ENCODE measurements at places on chromosomes 7 and 10.
A peak's percentile ranks its signal among the peaks of the same experiment; 100 is the strongest.

DNA sequence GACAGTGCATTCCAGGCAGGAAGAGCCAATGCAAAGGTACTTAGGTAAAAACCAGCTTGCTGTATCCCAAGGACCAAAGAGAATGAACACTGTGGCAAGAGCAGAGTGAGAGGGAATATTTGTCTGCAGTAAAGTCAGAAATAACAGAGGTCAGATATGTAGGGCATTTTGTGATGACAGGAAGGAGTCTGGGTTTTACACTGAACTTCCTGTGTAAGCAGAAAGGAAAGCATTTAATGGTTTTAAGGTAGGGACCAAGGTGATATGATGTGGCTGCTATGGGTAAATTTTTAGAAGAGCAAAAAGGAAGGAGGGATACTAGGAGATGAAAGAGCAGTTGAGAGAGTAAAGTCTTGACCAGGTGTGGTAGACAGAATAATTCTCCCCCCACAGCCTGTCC lies 10.1 kb downstream of the ABCB1 start:
- DNase-seq: no peak

DNA sequence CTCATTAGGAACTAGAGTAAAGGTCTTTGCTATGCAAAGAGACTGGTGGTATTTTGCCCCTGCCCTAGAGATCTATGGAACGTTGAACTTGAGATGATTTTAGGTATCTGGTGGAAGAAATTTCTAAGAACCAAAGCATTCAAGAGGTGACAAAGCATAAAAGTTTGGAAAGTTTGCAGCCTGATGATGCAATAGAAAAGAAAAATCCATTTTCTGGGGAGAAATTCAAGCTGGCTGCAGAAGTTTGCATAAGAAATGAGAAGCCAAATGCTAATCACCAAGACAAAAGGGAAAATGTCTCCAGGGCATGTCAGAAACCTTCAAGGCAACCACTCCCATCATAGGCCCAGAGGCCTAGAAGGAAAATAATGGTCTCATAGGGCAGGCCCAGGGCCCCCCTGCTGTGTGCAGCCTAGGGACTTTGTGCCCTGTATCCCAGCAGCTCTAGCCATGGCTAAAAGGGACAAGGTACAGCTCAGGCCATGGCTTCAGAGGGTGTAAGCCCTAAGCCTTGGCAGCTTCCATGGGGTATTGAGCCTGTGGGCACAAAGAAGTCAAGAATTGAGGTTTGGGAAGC lies 16.5 kb downstream of the TFPI2 start:
- no peak for DNase-seq

DNA sequence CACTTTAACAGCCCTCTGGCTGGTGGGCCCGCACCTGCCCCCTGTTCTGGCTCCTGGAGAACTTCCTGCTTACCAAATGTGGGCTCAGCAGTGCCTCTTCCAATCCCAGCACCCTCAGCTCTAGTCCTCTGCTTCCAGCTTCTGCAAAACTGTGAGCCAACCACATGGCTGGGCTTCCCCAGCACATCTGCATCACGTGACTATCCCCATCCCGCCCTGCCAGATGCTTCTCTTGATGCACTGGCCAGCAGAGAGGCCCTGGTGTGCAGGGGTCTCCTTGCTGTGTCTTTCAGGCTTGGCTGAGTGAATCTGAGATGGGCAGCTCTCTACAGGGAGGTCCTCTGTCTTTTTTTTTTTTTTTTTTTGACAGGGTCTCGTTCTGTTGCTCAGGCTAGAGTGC lies 43.8 kb upstream of the DMBT1 start:
- no peak for DNase-seq

- no peak for DNase-seq
These were observed 8.6 kb upstream of the WBP1L start for GRCh38 chr10:102735065-102735562.

DNA sequence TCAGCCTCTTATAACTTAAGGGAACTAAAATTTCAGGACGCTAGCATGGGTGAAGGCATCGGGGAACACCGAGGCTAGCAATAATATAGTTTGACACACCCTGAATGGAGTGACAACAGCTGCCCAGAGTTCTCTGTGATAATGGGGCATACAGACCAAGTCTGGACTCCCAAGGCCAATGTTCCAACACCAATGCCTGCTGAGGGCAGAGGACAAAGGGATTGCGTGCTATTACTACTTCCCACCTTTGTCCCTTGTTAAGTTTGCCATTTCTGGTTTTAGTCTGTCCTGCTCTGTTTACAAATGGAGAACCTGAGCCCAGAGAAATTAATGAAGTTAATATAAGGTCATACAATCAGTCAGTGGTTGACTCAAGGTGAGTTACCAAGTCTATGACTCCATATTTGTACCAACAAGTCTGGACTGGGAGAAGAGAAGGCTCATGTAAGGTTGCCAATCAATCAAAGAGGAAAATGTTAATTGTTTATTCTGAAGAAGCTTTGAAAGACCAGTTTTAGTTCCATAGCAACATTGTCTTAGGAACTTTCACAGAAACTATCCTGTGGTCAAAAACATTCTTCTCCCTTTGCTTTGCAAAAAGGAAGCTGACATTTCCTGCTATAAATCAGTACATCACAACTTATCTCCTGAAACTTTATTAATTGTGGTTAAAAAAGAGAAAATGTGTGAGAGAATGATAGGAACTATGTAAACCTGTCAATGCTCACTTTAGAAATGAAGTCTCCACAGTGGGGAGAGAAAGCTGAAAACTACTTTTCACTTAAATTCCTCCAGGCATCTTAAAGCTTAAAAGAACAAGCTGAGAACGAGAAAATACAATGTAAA lies 74.5 kb downstream of the CCDC6 start:
- no peak for DNase-seq

GRCh38 chr10:122564980-122565379 lies 4.4 kb downstream of the DMBT1 start:
- no peak for DNase-seq

DNA sequence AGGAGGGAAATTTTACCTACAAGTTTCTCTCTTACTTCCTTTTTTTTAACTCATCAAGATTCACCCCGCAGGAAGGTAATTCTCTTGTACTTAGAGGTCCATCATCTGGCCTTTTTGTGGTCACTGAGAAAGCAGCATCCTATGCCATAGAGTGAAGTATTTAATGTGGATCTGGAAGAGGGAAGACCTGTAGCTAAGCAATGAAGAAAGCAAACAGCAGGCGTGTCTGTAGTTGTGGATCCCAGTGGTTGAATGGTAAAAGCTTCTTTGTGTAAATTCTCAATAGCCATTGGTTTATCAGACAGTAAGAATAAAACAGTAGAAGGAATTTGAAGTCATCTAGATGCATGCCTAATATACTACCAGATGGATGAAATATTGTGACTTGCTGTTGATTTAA lies 196.4 kb downstream of the ANKRD7 start:
- no peak for DNase-seq

- peak; percentile 50 for DNase-seq
These were observed 4.2 kb downstream of the SMARCD3 start for GRCh38 chr7:151244196-151244840.

GRCh38 chr10:127804696-127805095 lies 67.7 kb downstream of the FOXI2 start:
- DNase-seq: no peak

DNA sequence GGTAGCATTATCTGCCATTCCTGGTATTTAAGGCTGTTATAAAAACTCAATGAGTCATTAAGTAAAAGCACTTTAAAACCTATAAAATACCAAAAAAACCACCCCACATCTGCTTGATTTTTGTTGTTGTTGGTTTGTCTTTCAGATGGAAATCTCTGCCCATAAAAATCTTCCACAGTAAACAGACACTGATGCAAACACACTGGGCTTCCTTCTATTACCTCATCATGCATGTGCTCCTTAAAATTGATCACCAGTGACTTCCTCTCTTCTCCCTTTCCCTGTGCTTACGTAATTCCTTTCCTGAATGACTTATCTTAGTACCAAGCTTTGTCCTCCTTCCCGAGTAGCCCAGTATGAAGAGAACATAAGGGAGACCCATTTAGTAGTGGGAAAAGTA lies 167.2 kb downstream of the EVX1 start:
- DNase-seq: no peak

DNA sequence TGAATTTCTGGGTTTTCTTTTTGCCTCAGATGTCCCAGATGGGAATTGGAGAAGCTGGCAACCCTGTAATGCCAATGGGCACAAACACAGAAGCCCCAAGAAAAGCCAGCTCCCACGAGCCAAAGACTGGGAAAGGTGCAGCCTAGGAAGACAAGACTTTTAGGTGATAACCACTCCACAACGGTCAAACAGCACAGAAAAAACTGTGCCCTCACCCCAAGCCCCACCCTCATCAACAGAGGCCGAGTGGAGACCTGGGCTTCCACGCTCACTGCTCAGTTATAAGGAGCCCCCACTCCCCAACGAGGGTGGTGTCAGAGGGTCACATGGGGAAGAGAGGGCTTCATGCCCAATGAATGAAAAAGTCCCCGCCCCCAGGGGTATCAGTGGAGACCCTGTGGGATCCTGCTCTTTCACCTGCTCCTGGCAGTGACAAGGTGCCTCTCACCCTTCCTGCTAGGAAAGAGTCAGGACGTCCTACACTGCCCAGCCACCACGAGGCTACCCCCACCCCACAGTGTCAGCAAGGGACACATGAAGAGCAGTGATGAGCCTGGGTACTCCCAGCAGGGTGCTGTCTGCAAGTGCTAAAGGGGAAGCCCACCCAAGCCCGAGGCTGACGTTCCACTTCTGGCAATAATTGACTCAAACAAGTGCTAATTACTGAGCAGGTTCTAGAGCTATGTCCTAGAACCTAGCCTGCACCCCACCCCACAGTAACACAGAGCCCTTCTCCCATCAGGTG lies 8.3 kb downstream of the TMEM273 start:
- DNase-seq: no peak

DNA sequence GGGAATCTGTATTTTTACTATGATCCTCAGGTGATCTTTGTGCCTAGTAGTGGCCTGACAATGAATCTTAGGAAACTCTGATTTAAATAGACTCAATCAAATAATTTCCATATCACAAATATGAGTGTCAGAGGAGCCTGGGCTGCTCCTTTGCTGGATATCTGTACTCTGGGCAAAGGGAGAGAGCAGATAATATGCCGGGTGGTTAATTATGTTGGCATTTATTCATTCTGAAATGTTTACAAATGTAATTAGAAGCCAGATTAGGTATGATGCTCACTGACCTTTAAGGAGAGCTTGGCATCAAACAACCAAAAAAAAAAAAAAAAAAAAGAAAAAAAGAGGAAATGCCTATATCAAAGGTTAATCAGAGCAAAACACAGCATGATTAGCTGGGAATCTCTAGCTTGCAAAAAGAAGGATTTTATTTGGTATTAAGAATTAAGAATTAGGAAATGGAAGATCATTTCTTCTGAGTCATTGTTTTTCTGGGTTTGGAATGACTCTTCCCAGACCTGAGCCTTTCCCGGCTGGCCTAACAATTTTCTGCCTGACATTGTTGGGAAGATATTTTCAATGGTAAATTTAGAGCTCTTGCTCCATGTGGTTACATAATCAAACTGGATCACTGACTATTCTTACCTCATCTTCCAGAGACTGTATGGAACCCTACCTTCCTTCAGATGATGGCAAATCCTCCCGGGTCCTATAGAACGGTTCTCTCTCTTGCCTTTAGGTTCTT lies 365.3 kb downstream of the REEP3 start:
- DNase-seq: peak; percentile 71

- peak; percentile 87 for DNase-seq
These were observed 57.1 kb downstream of the STK17A start for GRCh38 chr7:43639858-43640491.

DNA sequence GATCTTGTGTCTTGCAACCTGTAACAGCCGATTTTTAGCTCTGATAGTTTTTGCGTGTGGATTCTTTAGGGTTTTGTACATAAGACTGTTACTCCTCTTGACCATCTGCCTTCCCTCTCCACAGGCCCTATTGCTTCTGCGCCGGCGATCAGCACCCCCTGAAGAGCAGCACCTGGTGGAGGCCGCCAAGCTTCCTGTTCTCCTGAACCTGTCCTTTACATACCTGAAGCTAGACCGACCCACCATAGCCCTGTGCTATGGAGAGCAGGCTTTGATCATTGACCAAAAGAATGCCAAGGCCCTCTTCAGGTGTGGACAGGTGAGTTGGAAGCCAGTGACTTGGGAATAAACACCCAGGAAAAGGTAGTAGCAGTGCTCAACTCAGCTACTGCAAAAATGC lies 12.6 kb downstream of the FKBP6 start:
- no peak for DNase-seq

DNA sequence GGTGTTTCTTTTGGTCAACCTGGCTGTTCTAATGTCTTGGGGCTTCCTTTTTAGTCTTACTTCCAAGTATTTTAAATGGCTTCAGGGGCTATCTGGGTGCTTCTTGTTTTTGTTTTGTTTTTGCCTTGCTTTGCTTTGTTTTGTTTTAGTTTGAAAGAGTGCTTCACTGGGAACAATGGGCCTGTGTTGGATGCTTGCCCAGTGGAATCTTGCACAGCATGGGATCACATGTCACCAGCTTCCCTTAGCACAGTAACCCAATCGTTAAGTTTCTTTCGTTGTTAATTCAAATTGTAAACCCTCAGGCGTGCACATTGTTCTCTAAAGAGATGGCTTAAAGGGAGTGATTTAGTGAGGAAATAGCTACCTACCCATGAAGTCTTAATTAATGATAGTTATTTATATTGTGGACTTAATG lies 8.9 kb downstream of the COL17A1 start:
- peak; percentile 33 for DNase-seq

DNA sequence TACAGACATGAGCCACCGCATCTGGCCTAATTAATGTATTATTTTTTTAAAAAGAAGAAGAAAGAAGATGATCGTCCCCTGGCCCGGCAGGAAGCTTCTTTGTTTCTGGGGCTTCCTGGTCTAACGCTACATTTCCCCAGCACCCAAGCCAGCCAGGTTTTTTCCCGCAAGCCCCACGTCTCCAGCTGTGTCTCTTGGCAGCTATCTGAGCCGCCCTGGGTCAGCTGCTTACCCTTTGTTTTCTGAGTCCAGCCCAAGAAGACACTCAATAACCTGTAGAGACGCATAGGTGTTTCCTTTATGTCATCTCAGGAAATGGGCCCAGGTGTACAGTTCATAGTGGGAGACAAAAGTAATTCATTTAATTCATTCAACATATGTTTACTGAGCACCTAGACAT lies 110.2 kb downstream of the MTPAP start:
- no peak for DNase-seq

GRCh38 chr10:46228563-46229071 lies 58.2 kb upstream of the ANTXRL start:
- peak; percentile 65 for DNase-seq
